ENCODE measurements at places on chromosomes 13 and 19. TPM values are rescaled to one million over a fixed set of nuclear protein-coding genes. Genes with fewer than 3 reads are reported as not detected.

DNA sequence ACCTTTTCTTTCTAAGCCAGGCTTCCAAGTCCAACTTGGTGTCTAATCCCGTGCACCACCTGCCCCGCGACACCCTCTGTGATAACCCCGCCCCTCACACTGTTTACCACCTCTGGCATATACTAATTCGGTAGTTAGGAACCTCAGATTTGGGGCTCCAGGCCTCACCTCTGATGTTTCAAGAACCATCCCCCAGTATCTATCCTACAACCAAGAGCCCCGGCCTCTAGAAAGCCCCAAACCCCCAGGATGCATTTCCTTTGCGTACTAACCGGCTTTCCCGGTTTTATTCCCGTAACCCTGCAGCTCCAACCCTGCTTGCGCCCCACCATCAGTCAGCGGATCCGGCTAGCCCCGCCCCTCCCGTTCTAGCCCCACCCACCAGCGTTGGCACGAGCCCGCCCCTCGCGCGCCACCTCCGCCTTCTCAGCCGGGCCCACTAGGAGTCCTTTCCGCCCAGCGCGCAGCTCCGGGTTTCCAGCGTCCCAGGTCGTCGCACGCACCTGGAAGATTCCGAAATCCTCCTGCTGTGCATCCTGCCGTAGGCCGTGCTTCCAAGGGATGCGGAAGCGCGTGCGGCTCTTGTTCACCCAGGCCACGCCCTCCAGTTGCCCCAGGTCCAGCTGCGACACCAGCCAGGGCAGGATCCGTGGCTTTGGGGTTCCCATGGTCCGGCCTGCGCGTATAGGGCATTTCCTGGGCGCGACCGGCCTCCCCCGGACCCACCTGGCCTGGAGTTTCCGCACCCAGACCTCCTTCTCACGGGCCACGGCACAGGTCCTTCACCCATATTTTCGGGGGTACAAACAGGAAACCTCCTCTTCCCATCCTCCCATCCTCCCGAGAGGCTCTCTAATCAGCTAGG lies 1.3 kb downstream of the IRF3 start:
- peak; percentile 97 for DNase-seq

- no peak for DNase-seq
Measured at GRCh38 chr13:88074794-88075510, 403.8 kb downstream of the SLITRK5 start.

Gene ZNF723
- not detected for total RNA-seq

Gene EDNRB
- 144 TPM for total RNA-seq

- no peak for DNase-seq
Measured at GRCh38 chr13:110197471-110197870, 109.5 kb downstream of the COL4A1 start.

DNA sequence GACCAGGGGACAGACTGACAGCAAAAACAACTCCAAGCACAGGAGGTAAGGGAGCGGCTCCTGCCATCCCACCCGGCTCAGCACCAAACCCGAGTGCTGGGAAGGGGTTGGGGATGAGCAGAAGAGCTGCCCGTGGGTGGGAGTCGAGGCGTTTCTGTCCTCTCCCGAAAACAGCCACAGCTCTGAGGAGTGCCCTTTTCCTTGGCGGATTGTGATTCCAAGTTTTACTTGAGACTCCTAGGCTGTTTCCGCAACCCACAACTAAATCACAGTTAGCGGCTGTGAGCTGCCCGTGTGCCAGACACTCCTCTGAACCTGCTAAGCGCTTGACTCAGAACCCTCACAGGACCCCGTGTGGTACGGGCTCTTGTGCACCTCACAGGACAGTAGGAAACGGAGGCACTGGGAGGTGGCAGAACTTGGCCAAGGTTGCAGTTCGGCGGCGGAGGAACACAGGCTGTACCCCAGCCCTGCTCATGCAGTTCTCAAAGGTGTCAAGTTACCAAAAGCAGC lies 21.4 kb downstream of the CFAP97D2 start:
- DNase-seq: no peak

- DNase-seq: no peak
Measured at GRCh38 chr19:34818270-34818669, 45.3 kb upstream of the ZNF599 start.

GRCh38 chr19:19006213-19006612 lies 27.1 kb downstream of the SUGP2 start:
- DNase-seq: no peak

Gene PTH2
- not detected for total RNA-seq

DNA sequence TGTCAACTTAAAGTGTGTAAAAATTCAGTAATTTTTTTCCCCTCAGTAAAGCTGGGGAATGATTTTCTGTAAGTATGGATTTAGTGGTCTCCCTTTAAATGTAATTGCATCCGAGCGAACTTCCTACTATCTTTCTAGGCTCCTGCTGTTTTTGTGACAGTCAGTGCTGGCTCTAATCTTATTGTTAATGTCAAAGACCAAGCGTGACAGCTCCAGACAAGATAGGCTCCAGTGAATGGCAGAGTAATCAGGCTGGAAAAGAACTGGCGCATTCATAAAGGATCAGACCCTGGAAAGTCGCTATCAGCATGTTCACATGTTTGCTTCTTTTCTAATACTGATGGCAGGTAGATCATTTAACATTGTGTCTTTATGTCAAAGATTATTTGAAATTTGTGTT lies 908.0 kb upstream of the ATXN8OS start:
- DNase-seq: no peak

Gene ADAMTS10
- 19.0 TPM for total RNA-seq

DNA sequence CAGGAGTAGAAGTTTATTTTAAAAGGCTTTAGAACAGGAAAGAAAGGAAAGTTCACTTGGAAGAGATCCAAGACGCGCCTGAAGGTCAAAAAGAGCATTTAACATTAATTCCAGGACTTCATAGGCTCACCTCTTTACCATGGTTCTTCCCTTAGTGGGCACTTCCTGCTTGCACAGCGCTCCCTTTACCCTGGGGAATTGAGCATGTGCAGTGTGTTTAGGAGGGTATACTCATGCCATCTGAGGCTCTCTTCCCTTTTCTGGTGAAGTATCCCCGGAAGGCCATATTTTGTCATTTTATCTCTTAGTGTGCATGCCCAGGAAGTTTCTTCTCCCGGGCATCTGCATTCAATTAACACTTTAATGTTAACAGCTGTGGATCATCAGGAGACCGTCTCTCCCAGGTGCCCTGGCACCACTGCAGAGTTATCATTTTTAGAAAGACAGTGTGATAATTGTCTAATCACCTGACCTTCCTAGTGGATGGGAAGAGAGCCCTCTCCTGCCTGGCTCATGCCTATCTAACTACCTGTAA lies 66.1 kb upstream of the ABCC4 start:
- DNase-seq: no peak

GRCh38 chr13:85249151-85249550 lies 550.1 kb downstream of the SLITRK6 start:
- no peak for DNase-seq

Gene KBTBD6
- 6.6 TPM for total RNA-seq

DNA sequence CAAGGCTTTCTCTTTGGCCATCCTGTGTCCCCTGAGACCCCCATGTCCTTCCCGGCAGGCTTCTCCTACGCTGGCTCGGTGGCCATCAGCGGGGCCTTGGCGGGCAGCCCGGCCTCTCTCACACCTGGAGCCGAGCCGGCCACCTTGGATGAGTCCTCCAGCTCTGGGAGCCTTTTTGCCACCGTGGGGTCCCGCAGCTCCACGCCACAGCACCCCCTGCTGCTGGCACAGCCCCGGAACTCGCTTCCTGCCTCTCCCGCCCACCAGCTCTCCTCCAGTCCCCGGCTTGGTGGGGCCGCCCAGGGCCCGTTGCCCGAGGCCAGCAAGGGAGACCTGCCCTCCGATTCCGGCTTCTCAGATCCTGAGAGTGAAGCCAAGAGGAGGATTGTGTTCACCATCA lies 14.2 kb downstream of the PLEKHJ1 start:
- no peak for DNase-seq

- DNase-seq: no peak
Measured at GRCh38 chr13:73416093-73416492, 357.3 kb downstream of the KLF5 start.

Gene LILRB3
- total RNA-seq: 50.5 TPM

DNA sequence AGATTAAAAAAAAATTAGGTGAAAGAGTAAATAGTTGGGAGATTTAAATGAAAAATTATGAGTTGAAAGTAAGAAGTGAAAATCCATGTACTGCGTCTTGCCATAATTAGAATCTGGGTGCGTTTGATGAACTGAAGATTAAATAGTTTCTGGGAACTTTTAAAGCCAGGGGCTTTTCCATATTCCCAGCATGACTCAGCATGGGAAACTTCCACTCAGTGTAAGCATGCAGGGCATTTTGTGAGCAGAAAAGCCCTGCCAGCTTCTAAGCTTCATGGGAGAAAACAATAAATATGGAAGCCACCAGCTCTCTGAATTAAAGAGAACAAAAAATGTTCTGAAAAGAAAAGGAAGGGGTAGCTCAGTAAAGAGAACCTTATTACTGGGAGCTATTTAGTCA lies 62.0 kb upstream of the EDNRB start:
- DNase-seq: no peak

GRCh38 chr13:60608954-60609353 lies 211.9 kb downstream of the TDRD3 start:
- DNase-seq: no peak

DNA sequence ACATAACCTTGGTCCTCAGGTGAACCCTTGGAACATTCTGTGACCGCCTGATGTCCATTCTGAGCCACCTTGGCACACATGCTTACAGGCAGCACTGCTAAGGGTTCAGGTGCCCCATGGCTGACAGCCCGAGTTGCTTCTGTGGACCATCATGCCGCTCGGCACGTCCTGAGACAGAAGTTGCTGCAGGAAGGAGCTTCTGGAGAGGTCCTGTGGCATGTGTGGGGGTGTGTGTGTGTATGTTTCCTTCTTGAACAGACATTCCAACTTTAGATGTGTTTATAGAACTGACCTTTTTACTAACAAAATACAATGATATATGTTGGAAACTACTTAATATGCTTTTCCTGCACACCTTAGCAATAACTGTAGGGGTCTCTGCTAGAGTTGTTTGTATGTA lies 4.8 kb upstream of the C1QTNF9 start:
- DNase-seq: no peak

- DNase-seq: no peak
Measured at GRCh38 chr19:40217934-40218890, at the start of gene TTC9B. TTC9B (minus strand) TSS chr19:40218384; CDS start chr19:40218381, 3 bp downstream.

GRCh38 chr13:91563799-91564198 lies 165.4 kb downstream of the GPC5 start:
- DNase-seq: no peak

DNA sequence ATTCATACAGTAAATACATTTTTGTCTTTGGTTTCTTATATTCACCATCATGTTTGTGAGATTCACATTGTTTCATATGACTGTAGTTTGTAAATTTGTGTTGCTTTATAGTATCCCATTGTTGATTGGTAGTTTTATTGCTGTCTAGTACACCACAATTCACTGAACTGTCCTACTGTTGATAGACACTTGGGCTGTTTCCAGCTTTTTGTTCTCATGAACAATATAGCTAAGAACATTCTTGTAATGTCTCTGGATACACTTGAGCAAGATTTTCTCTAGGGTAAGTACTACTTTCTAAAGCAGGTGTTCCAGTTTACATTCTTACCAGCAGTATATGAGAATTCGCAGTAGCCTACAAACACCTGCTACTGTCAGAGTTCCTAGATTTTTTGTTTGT lies 37.8 kb downstream of the SKA3 start:
- DNase-seq: no peak

DNA sequence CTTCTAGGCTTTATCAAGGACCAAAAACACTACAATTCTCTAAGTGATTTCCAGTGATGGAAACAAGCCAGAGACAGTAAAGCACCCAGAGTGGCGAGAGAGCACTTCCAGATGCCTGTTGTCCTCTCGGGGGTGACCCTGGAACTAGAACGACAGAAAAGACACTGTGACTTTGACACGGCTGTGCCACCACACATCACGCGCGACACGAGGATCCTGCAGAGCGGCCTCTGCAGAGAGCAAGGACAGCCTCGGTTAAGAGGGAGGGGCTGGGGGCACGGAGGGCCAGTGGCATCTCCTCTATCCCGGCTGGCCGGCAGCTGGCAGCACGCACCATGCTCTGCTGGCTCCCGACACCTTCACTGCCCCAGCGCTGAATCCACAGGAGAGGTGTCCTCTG lies 42.3 kb downstream of the SUGP2 start:
- no peak for DNase-seq

Gene TTC9B
- not detected for total RNA-seq

GRCh38 chr19:47081095-47081494 lies 32.5 kb downstream of the ZC3H4 start:
- DNase-seq: no peak

DNA sequence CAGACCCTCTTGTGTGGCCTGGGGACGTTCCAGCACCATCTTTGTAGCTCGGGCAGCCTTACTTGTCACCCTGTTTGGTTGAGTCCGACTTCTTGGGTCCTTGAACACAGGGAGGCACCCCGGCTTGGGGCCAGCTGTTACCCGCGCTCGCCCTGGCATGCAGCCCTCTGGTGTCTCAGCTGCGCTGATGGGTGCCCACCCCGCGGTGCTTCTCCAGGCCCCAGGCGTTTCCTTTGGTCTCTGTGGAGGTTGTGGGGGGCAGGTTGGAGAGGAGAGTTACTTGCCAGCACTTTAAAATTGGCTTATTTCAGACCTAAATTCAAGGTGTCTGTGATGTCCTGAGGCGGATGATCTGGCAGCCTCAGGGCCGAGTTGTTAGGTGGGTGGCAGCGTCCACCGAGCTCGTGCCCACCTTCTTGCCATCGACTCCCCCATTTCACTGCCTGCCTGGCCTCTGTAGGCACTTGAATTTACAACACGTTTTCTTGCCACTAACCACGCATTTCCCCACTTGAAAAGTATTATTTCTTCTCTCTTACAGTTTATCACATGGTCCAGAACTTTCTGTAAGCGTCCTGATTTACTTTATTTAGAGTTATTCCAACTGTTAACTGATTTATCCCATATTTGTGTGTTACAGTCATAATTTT lies 16.9 kb downstream of the UBAC2 start:
- DNase-seq: no peak

Gene ZNF431
- total RNA-seq: 9.7 TPM

DNA sequence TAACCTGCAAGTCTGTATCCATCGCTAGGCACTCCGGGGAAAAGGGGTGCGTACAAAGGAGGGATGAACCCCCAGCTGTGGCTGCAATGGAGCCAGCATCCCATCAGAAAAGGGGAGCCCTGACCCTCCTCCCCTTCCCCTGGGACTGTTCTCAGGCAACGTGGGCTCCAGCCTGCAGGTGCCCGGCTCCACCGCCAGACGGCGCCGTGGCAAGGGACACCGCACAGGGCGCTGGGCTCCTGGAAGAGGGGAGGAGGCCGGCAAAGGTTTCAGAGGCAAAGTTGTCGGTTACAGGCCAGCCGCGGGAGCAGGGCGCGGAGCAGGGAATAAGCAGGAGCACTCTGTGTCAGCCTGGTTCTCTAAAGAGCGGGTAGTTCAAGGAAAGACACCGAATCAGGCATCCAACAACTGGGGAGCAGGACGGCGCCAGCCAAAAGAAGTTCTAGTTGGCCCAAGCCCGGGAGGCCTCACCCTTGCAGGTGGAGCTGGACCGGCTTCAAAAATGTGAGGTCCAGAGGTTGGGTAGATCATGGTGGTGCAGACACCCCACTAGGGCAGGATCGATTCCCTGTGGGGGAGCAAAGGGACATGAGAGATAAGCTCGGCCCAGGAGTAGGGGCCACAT lies 53.0 kb upstream of the ATP12A start:
- no peak for DNase-seq

- DNase-seq: no peak
Measured at GRCh38 chr13:37273836-37274235, 168.4 kb upstream of the CSNK1A1L start.
